ENCODE measurements at places on chromosomes 3 and 15. TPM values are rescaled to one million over a fixed set of nuclear protein-coding genes. Genes with fewer than 3 reads are reported as not detected.

RHOV gene
- total RNA-seq: 0.27 TPM

ERICH6 gene
- not detected for total RNA-seq

DNA sequence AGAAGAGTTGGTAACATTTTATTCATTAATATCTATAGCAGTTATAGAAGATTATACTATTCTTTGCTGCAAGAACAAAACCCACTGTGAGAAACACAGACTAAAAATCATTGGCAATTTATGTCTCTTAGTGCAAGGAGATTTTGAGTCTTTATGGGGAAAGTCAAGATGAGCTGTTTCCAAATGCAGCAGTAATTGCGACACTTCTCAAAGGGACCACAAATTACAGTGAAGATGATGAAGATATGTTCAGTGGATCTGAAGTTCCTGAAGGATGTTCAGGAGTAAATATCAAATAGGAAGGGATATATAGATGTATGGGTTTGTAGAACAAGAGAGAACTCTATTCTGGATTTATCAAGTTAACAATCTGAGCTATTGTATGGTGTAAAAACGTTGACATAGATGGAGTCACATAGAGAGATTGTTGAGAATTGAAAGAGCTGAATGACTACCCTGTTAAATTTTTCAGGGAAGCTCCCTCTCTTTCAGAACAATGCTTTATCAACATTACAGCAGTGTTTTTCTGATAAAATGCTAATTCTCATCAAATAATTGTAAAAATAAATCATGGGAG is 71.8 kb downstream of the DTWD1 start:
- no peaks in the 10 kb centered on the region for H3K36me3 ChIP-seq
- H3K4me1 ChIP-seq: no peaks in the 10 kb centered on the region
- no peak for DNase-seq
- H3K4me3 ChIP-seq: no peak overlapping the region
- peaks cover 4% of the 10 kb centered on the region for H3K27me3 ChIP-seq
- H3K27ac ChIP-seq: no peak overlapping the region

- no peak for DNase-seq
- H3K36me3 ChIP-seq: no peaks in the 10 kb centered on the region
- no peaks in the 10 kb centered on the region for H3K27me3 ChIP-seq
- no peak overlapping the region for H3K27ac ChIP-seq
These were observed 27.6 kb downstream of the HDAC11 start for GRCh38 chr3:13507570-13508339.

DNA sequence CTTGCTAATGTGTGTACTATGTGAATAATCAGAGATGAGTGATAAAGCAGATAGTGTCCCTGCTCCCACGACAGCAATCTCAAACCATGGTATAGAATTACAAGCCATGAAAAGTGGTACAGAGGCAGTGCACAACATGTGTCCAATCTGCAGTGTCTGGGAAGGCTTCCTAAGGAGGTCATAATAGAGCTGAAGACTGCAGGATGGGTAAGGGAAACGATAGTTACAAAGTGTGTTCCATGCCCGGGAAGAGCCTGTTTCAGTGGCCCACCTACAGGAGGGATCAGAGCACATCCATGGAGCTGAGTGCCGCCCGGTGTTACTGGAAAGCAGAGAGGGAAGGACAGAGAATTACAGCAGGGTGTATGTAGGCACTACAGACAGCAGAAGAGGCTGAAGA is 48.9 kb downstream of the PAK2 start:
- H3K4me3 ChIP-seq: no peak overlapping the region
- H3K36me3 ChIP-seq: peaks cover 67% of the 10 kb centered on the region
- DNase-seq: no peak
- H3K27ac ChIP-seq: no peak overlapping the region
- H3K27me3 ChIP-seq: no peaks in the 10 kb centered on the region
- H3K4me1 ChIP-seq: peaks cover 9% of the 10 kb centered on the region

DNA sequence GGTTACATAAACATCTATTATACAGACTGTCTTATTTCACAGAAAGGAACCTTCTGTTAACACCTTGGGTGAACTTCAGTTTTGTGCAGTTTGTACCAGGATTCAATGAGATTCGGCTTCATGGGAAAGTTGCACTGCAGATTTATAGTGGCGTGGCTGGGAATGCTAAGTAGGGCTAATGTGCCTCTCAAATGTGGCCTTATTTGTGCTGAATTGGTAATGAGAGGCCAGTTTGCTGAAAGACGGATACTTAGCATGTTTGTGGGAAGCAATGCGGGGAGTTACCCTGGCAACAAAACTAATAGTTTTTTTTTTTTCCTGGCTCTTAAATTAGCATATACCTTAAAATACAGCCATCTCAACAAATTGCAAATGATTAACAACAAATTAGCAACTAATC is 28.6 kb upstream of the CEMIP start:
- no peak overlapping the region for H3K27ac ChIP-seq
- no peaks in the 10 kb centered on the region for H3K4me1 ChIP-seq
- DNase-seq: no peak
- H3K4me3 ChIP-seq: no peak overlapping the region

GRCh38 chr3:44228900-44229299 is 12.8 kb upstream of the TOPAZ1 start:
- no peaks in the 10 kb centered on the region for H3K4me1 ChIP-seq
- H3K36me3 ChIP-seq: no peaks in the 10 kb centered on the region
- H3K27ac ChIP-seq: no peak overlapping the region
- H3K27me3 ChIP-seq: peaks cover 15% of the 10 kb centered on the region
- H3K4me3 ChIP-seq: no peak overlapping the region

GRCh38 chr3:159989973-159990846 is 1.6 kb downstream of the IL12A start:
- peak overlapping the region; percentile 7 for H3K27ac ChIP-seq
- no peak for DNase-seq
- H3K4me1 ChIP-seq: peaks cover 53% of the 10 kb centered on the region
- peak overlapping the region; percentile 90 for H3K4me3 ChIP-seq
- peaks cover 24% of the 10 kb centered on the region for H3K36me3 ChIP-seq
- no peaks in the 10 kb centered on the region for H3K27me3 ChIP-seq

GP5 gene
- 0.18 TPM for total RNA-seq

- H3K36me3 ChIP-seq: peaks cover 4% of the 10 kb centered on the region
- DNase-seq: no peak
- H3K27ac ChIP-seq: no peak overlapping the region
These were observed 219.4 kb downstream of the UBE2E2 start for GRCh38 chr3:23422517-23422851.

GRCh38 chr3:120566243-120566975 is 29.7 kb upstream of the NDUFB4 start:
- no peak overlapping the region for H3K4me3 ChIP-seq
- H3K36me3 ChIP-seq: no peaks in the 10 kb centered on the region
- H3K27me3 ChIP-seq: peaks cover 7% of the 10 kb centered on the region
- DNase-seq: no peak

IRAK2 gene
- 8.6 TPM for total RNA-seq

DNA sequence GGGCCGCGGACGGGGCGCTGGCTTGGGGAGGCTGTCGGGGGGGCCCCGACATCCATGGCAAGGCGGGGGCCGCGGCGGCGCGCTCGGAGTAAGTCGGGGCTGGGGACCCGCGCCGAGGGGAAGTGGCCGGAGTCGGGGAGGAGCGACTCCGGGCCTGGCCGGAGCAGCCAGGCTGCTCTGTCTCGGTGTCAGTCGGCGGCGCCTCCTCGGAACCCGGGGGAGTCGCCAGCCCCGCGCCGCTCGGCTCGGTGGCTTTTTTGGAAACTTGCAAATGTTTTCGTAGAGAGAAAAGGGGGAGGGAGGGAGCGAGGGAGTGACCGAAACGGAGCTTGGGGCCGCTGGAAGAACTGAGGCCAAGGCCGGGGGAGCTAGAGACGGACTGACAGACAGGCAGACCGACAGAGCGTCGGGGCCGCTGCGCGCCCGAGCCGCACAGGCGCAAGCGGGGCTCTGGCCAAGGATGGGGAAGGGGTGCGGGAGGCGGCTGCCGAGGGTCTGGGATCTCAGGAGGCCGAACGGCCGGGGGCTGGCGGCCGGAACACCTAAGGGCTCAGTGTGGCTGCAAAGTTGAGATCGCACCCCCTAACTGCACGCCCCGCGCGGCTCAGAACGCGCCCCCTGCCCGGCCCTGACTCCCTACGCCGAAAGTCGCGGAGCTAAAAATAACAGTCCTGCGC is 5.0 kb downstream of the PTH1R start:
- H3K4me3 ChIP-seq: peak overlapping the region; percentile 77
- DNase-seq: no peak
- H3K27ac ChIP-seq: no peak overlapping the region
- H3K36me3 ChIP-seq: no peaks in the 10 kb centered on the region

ITIH1 gene
- total RNA-seq: 0.80 TPM

MME gene
- 3.4 TPM for total RNA-seq

DNA sequence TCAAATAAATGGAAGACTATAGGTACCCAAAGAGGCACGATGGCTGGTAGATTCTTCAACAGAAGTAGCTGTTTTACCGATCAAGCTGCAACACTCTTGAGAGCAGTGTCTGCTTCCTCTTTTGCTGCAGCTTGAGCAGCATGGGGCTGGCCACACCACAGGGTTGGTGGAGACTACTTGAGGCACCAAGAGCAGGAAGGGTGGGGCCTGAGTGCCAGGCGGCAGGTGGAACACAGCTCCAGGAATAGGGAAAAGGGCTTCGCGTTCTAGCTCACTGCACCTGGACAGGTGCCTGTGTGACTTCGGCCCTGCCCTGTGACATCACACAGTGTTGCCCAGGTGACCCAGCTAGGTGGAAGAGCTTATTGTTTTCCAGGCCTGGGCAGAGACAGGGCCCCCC is at the start of gene CCDC33:
CCDC33 (plus strand) TSS at position 365 of the 400 bp plus-strand sequence. CDS start 394 bp downstream, outside the sequence.
- no peak within 1 kb of the TSS for H3K4me3 ChIP-seq
- peaks cover 13% of the 10 kb centered on the region for H3K4me1 ChIP-seq
- H3K27ac ChIP-seq: peak within 1 kb of the TSS; percentile 46
- H3K27me3 ChIP-seq: peaks cover 5% of the 10 kb centered on the region
- DNase-seq: peak; percentile 20

DNA sequence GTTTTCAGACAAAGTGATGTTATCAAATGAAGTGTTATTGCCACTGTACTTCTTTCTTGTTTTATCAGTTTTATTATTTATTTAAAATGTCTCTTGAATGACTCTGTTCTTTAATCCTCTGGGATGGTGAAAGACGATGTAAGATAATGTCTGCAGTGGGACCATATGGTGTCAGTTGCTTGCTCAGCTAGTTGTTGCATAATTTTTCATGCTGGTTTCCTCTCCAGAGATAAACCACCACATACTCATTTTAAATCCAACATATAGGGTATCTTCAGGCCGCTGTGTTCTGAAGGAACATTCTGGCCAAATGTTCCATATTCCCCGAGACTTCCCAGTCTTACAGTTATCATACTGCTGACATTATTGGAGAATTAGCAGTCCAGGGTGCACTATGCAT is 75.9 kb downstream of the GABRG3 start:
- H3K27ac ChIP-seq: no peak overlapping the region
- no peaks in the 10 kb centered on the region for H3K4me1 ChIP-seq
- no peak for DNase-seq
- no peaks in the 10 kb centered on the region for H3K36me3 ChIP-seq
- no peak overlapping the region for H3K4me3 ChIP-seq
- no peaks in the 10 kb centered on the region for H3K27me3 ChIP-seq

DNA sequence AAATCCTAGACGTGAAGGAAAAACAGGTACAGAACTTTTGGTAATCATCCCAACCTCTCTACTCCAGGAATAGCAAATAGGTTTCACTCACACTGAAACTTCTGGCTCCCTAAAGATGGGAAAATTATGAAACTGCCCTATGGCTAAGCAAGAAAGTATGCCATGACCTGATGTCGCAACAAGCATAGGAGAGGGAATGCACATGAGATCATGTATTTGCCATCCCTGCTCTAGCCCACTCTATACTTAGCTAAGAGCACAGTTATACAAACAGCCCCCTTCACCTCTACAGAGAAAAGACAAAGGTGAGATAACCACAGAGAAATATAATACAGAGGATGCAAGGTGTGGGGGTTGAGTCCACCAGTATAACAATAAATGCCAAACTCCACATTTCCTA is 102.7 kb downstream of the TBC1D5 start:
- no peak overlapping the region for H3K27ac ChIP-seq
- no peak overlapping the region for H3K4me3 ChIP-seq
- no peaks in the 10 kb centered on the region for H3K27me3 ChIP-seq
- H3K36me3 ChIP-seq: peaks cover 12% of the 10 kb centered on the region
- H3K4me1 ChIP-seq: peaks cover 22% of the 10 kb centered on the region

DNA sequence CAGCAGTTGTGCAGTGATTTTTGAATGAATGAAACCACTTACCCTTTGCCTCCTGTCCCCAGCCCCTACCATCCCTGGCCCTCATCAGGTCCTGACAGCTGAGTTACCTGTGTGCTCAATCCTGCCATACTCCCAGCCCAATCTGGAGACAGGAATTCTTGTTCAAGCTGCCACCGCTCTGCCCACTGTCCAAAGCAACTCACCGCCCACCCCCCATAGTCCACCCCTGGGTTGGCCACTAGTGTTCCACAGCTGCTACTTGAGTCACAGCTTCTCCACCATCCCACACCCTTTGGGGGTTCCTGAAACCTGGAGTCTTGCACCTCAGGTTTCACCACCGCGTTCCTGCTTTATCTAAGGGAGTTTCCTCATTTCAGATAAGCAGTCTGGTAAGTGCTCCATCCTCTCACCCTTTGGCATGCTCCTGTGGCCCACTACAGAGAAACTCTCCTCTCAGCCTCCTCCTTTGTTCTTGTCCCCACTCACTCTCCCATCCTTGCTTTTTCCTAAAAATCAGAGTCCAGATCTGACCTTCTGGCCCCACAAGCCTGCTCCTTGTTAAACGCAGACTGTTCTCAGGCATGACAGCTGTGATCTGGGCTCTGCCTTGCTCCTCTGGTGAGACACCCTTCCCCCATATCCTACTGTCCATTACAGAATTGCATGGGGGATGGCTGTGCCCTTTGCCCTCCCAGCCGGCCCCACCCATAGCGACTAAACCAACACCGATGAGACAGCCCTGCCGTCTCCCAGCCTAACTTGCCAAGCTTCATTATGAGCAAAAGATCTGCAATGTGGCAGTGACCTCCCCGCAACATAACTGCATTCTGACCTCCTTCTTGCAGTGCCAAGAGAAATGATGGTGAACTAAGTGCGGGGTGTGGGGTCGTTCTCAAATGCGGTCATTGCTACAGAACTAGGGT is 50.0 kb downstream of the CYP19A1 start:
- H3K4me3 ChIP-seq: no peak overlapping the region
- H3K4me1 ChIP-seq: peaks cover 2% of the 10 kb centered on the region
- peaks cover 13% of the 10 kb centered on the region for H3K27me3 ChIP-seq
- DNase-seq: no peak
- H3K36me3 ChIP-seq: no peaks in the 10 kb centered on the region

- DNase-seq: no peak
- no peaks in the 10 kb centered on the region for H3K27me3 ChIP-seq
- H3K4me3 ChIP-seq: no peak overlapping the region
- no peak overlapping the region for H3K27ac ChIP-seq
These were observed 232.1 kb upstream of the GOLIM4 start for GRCh38 chr3:168327856-168328255.

DNA sequence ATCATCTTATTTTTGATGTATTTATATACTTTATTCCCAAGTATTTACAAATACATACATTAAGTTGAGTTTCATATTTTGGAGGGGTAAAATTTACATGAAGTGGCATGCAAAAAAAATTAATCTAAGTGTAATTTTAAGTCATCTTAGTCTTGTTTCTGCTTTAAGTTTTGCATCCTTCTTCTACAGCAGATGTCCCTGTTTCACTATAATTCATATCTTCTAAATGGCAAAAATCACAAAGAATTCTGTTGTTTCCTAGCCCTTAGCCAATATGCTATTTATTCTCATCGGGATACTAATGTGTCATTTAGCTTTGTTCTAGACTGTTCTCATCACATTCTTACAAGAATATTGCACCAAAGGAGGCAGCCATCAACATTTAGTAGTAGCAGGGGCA is 831.9 kb downstream of the GBE1 start:
- no peak overlapping the region for H3K4me3 ChIP-seq
- no peaks in the 10 kb centered on the region for H3K36me3 ChIP-seq
- H3K4me1 ChIP-seq: no peaks in the 10 kb centered on the region
- DNase-seq: no peak
- no peak overlapping the region for H3K27ac ChIP-seq
- H3K27me3 ChIP-seq: no peaks in the 10 kb centered on the region

Measured in activated B cell treated with CpG ODN at 0.5 μM for 24 hours (primary cell).